ENCODE measurements at places on chromosomes 12 and 14.

DNA sequence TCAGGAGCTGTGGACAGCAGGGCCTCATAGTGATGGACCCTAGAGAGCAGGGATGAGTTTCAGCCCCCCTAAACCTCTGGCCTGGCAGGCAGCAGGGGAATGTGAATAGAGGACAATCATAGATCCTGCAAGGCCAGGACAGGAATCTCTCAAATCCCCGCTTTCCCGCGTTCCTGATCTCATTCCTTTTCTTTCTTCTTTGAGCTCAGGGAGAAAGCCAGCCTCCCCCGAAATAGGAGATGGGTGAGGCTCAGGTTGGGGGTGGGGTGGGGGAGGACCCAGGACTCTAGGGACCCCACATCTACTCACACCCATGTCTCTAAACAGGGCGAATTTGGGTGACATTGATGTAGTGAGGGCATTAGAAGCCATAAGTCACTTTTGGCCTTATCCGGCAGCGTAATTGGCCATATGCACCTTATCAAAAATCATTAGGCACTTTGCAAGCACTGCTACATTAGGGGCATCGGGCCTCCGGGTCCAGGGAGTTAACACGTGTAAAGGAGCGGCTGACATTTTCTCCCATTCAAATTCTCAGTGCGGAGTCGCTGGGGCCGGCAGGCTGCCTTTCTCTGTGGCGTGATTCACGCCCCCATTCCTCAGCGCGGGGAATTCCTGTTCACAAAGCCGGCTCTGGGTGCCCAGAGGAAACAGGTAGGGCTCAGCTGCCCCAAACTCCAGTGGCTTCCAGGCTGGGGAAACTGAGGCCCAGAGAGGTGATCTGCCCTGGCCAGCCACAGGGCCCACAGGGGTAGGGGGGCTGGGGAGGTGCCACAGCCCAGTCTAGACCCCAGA is 1.5 kb downstream of the LHX5 start:
- DNase-seq = no peak

DNA sequence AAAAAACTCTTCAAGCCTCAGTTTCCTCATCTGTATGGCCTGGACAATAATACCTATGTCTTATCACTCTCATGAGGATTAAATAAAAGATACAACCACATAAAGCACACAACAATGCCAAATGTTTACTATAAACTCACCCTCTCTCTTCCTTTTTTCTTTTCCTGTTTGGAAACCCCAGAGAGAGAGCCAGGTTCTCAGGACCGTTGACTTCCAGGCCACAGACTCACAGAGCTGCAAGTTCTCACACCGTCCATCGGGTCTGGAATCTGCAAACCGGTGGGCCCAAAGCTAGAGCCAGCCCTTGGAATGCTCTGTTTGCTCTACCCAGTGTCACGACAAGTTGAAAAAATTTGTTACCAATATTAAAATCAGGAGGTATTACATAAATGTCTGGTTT is 4.6 kb upstream of the CD4 start:
- DNase-seq = no peak

DNA sequence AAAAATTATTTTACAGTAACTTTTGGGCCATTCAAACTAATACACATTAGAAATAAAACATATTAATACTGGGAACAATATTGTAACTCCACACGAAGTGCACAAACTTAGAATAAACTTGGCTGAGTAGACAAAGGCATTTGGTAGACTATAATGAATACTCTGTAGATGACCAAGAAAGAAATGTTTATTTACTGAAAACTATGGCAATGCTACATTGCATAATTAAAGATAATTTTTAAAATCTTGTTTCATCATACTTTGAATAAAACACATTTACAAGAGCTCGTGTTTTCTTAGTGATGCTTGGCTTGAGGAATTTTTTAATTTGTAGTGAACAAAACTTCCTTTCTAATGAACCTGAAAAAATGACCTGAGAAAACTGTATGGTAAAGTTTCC is 21.3 kb downstream of the RERG start:
- no peak for DNase-seq

- no peak for DNase-seq
Observed at GRCh38 chr14:75456997-75457335, 29.1 kb downstream of the JDP2 start.

DNA sequence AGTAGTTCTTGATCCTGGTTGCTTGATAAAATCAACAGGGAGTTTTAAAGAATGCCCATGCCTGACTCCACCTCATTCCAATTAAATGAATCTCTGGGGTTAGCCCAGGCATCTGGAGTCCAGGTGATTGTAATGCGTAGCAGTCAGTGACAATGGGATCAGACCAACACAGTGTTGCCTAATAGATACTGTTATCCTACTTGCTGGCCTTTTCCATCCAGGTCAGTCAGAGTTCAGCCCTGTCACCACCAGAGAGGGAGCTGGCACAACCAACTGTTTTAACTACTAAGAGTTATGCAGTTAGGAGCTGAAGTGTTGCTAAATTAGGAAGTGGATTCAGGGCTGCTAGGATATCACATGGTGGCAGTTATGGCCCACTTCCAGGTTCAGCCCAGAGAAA is 107.1 kb downstream of the GPR135 start:
- DNase-seq = peak; percentile 84

- peak; percentile 53 for DNase-seq
Observed at GRCh38 chr14:59055439-59056045, 132.9 kb upstream of the DAAM1 start.

- peak; percentile 92 for DNase-seq
Observed at GRCh38 chr14:101809671-101810514, 48.4 kb downstream of the PPP2R5C start.

DNA sequence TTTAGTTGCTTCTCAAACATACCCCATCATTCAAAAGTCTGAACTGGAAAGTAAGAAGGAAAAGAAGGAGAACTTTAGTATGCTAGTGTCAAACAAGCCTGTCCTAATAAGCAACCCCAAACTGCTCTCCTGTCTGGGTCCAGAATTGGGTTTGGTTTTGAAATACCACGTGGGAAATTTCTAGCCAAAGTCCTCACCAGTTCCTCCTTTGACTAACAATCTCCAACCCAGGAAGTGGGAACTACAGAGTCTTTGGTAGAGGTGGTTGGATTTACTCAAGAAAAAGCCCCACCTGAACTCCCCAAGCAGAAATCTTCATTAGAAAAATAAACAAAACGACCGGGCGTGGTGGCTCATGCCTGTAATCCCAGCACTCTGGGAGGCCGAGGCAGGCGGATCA is 17.4 kb upstream of the EIF4B start:
- no peak for DNase-seq

DNA sequence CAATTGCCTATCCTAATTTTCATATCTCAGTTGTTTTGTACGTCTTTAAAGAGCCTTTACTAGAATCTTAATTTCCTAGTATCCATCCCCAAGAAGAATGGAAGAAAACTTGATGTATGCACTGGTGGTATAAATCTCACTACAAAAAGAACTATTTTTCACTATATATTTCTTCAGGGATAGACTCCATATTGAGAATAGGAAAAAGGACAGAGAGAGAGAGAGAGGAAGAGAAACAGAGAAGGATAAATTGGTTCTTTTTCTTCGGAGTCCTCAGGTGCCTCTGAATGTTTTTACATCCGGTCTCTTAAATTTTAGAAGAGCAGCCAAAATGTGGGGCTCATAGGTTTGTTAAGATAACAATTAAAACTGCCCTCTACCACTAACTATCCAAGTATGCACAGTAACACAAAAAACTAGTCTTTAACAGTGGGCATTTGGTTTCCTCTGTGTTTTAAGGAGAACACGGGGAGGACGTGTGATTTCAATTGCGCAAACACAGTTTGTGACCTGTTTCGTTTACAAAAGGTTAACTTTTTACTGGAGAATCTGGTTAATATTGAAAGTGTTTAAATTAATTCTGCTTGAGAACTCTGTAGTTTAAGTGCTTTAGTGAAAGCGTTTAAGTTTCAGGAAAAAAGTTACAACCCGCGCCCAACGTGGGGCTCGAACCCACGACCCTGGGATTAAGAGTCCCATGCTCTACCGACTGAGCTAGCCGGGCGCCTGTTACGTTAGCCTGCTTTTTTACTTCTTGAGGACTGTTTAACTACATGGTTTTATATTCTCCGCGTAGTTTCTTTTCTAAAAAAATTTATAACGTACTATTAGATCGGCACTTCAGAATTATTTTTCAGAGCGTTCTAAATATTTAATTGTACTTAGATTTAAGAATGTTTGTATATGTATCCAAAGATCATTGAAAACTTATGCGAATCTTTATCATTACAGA is 5.1 kb upstream of the PSMA3 start:
- peak; percentile 60 for DNase-seq

- DNase-seq = no peak
Observed at GRCh38 chr14:104804481-104805325, 3.8 kb downstream of the ZBTB42 start.

DNA sequence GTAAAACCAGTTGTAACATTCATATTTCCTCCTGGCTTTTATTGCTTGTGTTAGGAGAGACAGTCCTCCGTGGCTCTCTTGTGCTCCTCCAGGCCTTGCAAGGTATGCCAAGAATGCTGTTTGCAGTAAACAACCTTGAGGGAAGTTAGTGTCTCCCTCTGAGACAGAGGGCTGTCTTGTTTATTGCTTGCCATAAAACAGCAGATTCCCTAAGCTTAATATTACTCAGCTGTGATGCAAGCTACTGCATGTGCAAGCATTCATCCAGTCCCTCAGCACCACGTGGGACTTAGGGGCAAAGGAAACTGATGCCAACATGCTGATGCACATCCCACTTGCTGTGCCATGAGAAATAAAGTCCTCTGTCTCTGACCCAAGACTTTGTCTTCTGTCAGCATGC is 6.6 kb downstream of the POMT2 start:
- DNase-seq = peak; percentile 87

- DNase-seq = no peak
Observed at GRCh38 chr12:31431721-31432240, 105.8 kb upstream of the SINHCAF start.

DNA sequence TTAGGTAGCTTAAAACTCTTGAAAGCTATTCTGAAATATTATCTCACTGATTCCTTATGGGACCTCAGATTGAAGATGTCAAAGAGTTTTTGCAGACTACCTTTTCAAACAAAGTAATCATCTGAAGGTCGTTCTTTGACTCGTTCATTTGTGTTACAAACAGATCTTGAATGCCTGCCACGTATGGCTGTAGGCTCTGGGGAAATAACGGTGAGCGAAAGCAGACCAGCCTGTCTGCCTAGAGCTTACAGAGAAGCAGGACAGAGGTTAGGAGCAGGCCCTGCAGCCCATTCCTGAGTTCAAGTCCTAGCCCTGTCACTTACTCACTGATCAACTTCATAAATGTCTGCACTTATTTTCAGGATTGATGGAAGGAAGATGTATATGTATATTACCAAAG is 83.6 kb downstream of the FLRT2 start:
- no peak for DNase-seq

Data from HTR-8/SVneo (cell line).